ENCODE measurements at places on chromosomes 5 and 9. TPM values are rescaled to one million over a fixed set of nuclear protein-coding genes. Genes with fewer than 3 reads are reported as not detected.

- no peak overlapping the region for H3K27ac ChIP-seq
- no peak for DNase-seq
- H3K4me1 ChIP-seq: no peaks in the 10 kb centered on the region
- no peaks in the 10 kb centered on the region for H3K27me3 ChIP-seq
- H3K4me3 ChIP-seq: no peak overlapping the region
- no peaks in the 10 kb centered on the region for H3K36me3 ChIP-seq
Observed at GRCh38 chr9:19160085-19160484, 32.8 kb upstream of the PLIN2 start.

DNA sequence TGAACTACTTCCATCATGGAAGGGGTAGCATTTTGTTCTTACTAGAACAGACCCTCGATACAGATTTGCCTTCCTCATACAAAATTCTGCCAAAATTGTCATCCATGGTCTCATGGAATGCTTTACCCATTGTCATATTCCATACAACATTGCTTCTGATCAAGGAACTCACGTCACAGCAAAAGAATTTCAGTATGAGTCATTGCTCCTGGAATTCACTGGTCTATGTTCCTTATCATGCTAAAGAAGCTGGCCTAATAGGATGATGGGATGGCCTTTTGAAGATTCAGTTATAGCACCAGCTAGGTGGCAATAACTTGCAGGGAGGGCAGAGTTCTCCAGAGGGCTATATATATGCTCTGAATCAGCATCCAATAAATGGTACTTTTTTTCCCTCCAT is 18.2 kb upstream of the FNIP1 start:
- H3K4me3 ChIP-seq: no peak overlapping the region
- no peak for DNase-seq
- H3K36me3 ChIP-seq: no peaks in the 10 kb centered on the region
- no peaks in the 10 kb centered on the region for H3K27me3 ChIP-seq

- H3K4me1 ChIP-seq: peaks cover 3% of the 10 kb centered on the region
- peak; percentile 96 for DNase-seq
- peak within 1 kb of the TSS; percentile 98 for H3K27ac ChIP-seq
Observed at GRCh38 chr5:181260720-181261319, at the start of gene TRIM52. Gene TRIM52 (minus strand): TSS chr5:181261143. CDS start chr5:181260813, 330 bp downstream.

DNA sequence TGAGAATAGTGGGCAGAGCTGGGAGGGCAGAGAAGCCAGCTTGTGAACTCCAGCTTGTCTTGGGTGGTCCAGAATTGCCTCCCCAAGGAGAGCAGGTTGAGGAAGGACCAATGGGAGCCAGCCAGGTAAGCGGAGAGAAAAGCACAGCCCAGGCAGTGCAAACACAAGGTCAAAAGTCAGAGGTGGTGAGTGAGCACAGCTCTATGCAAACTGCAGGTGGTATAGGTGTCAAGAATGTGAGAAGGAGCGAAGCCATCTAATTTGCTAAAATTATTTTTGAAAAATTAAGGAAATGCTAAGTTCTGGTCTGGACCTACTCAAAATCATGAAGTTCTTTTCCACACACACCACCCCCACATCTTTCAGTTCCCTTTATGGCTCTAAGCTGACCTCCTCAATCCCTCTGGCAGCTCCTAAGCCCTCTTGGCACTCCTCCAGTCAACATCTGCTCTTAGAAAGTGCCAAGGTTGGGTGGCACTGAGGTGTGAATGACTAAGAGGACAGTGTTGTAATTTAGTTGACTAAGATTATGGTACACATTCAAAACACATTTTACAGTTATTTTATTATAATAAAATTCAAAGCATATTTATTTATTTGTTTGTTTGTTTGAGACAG is 6.6 kb upstream of the OTULINL start:
- no peaks in the 10 kb centered on the region for H3K36me3 ChIP-seq
- no peak for DNase-seq
- no peak overlapping the region for H3K27ac ChIP-seq
- no peak overlapping the region for H3K4me3 ChIP-seq
- H3K4me1 ChIP-seq: no peaks in the 10 kb centered on the region

DNA sequence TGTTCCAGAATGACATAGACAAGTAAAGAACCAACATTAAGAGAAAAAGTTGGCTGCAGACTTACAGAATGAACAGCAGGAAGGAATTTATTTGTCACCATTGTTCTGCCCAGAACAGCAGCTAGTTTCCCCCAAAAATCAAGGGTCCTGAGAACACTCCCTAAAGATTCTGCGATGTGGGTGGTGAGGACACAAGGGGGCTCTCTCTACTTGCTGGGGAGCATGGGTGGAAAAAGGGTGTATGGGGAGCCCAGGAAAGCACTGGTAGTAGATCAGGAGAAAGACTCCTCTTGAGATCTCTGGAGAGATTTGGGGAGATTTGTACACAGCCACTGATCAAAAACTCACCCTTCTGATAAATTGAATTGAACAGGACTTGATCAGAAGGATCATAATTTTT is 316.5 kb downstream of the KCTD16 start:
- H3K4me3 ChIP-seq: no peak overlapping the region
- H3K27me3 ChIP-seq: no peaks in the 10 kb centered on the region
- no peak for DNase-seq
- H3K36me3 ChIP-seq: no peaks in the 10 kb centered on the region
- no peaks in the 10 kb centered on the region for H3K4me1 ChIP-seq
- no peak overlapping the region for H3K27ac ChIP-seq

DNA sequence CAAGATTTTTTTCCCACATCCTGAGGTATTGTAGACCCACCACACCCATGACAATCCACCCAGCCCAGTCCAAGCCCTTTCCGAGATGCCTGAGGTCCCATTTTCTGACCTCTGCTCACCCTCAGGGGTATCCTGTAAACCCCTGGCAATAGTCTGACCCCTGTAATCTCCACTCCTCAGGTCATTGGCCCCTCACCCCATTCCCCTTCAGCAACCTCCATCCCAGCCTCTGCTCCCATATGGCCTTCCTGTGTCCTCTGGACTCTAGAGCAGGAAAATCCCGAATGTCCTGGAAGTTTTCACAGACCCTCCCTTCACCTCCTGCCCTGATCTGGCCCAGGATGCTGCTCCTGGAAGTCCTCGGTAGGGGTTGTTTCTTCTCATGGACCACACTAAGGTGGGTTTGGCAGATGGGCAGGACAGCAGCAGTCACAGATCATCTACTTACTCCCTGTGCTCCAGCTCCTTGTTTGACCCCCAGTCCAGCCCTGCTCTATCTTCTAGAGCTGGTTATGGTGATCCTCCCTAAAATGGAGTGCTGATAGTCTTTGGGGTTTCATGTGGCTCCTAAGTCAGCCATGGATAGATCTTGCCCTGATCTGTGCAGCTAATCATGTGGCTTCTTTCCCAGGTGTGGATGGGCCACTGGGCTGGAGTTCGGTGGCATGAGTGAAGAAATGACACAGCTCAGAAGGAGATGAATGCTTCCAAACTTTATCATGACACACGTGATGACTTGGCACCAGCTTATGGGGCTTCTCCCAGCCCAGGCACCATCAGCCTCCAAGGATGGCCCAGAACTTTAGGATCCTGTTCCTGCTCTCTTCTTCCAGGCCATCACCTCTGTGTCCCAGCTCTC is 12.0 kb upstream of the ACSL6 start:
- DNase-seq: no peak
- H3K27ac ChIP-seq: no peak overlapping the region
- no peaks in the 10 kb centered on the region for H3K27me3 ChIP-seq
- H3K4me3 ChIP-seq: no peak overlapping the region

The MUSK gene
- not detected for polyA plus RNA-seq

GRCh38 chr5:147403651-147404640 is 105.9 kb downstream of the DPYSL3 start:
- H3K27ac ChIP-seq: no peak overlapping the region
- H3K4me1 ChIP-seq: no peaks in the 10 kb centered on the region
- H3K4me3 ChIP-seq: no peak overlapping the region
- no peak for DNase-seq
- no peaks in the 10 kb centered on the region for H3K27me3 ChIP-seq

GRCh38 chr5:169911448-169912212 is 68.7 kb downstream of the INSYN2B start:
- no peak for DNase-seq
- no peaks in the 10 kb centered on the region for H3K27me3 ChIP-seq
- H3K27ac ChIP-seq: no peak overlapping the region
- H3K4me3 ChIP-seq: no peak overlapping the region

The PDLIM4 gene
- polyA plus RNA-seq: 31.6 TPM

GRCh38 chr5:83340511-83340918 is 131.0 kb upstream of the VCAN start:
- no peaks in the 10 kb centered on the region for H3K27me3 ChIP-seq
- no peaks in the 10 kb centered on the region for H3K36me3 ChIP-seq
- no peaks in the 10 kb centered on the region for H3K4me1 ChIP-seq
- H3K4me3 ChIP-seq: no peak overlapping the region

GRCh38 chr9:93450945-93451815 is at the start of gene FAM120A:
Gene FAM120A (plus strand): TSS chr9:93451685. CDS start chr9:93451916, 231 bp downstream.
- H3K27me3 ChIP-seq: no peaks in the 10 kb centered on the region
- peak within 1 kb of the TSS; percentile 89 for H3K27ac ChIP-seq
- H3K4me3 ChIP-seq: peak within 1 kb of the TSS; percentile 97
- H3K4me1 ChIP-seq: peaks cover 5% of the 10 kb centered on the region

The TTC23L gene
- polyA plus RNA-seq: 0.39 TPM

GRCh38 chr5:55925712-55926111 is 69.1 kb downstream of the IL6ST start:
- no peaks in the 10 kb centered on the region for H3K36me3 ChIP-seq
- H3K4me1 ChIP-seq: no peaks in the 10 kb centered on the region
- H3K27me3 ChIP-seq: no peaks in the 10 kb centered on the region
- no peak overlapping the region for H3K27ac ChIP-seq
- no peak for DNase-seq
- no peak overlapping the region for H3K4me3 ChIP-seq

DNA sequence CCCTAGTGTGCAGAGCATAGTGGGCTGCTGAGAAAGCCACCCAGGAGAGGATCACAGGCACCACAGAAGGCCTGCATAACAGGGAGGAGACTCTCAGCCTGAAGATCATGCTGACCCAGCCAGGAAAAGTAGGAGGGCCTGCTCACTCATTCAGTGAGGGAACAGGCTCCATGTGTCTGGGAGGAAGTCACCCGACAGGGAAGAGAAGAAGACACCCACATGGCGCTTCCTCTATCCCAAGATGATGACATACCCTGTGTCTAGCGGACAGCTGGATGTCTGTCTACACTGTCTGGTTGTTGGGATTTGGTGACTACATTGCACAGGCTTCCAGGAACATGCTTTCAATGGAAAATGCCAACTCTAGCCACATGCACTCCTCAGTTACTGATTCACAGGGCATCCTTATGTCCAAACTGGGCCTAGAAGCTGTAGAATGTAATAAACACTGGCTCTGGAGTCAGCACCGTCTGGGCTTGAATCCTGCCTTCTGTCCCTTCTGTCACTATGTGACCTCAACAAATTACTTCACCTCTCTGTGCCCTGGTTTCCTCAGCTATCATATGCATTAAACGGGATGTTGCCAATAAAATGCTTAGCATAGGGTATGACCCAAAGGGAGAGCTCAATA is 47.6 kb downstream of the KLHL3 start:
- peaks cover 1% of the 10 kb centered on the region for H3K4me1 ChIP-seq
- no peaks in the 10 kb centered on the region for H3K36me3 ChIP-seq
- no peak for DNase-seq
- H3K27ac ChIP-seq: no peak overlapping the region

DNA sequence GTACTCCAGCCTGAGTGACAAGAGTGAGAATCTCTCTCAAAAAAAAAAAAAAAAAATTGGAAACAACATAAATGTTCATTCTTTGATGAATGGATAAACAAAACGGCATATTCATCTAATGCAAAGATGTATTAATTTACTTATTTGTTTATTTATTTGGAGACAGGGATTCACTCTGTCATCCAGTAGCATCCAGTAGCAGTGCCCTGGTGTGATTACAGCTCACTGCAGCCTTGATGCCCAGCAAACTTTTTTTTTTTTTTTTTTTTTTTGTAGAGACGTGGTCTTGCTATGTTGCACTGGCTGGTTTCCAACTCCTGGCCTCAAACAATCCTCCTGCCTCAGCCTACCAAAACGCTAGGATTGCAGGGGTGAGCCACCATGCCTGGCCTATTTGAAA is 24.4 kb downstream of the OR2V2 start:
- H3K4me3 ChIP-seq: no peak overlapping the region
- H3K4me1 ChIP-seq: no peaks in the 10 kb centered on the region
- DNase-seq: no peak

DNA sequence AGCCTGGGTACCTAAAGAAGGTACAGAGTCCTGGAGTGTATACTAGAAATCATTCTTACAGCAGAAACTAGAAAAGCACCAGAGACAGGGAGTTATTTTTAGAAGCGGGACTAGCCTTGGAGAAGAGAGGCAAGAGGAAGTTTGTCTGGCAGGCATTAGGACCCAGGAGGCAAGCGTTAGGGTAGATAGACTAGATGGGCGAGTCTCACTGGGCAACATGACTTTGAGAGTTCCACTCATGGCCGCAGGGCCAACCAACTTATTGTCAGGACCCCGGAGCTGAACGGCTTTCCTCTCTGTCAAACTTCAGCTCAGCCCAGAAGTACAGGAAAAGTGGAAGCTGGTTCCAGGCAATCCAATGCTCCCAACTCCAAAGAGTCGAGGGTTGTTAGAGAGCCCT is 34.1 kb upstream of the NPR3 start:
- H3K27me3 ChIP-seq: no peaks in the 10 kb centered on the region
- H3K36me3 ChIP-seq: no peaks in the 10 kb centered on the region
- no peak overlapping the region for H3K4me3 ChIP-seq
- DNase-seq: no peak
- H3K27ac ChIP-seq: no peak overlapping the region

GRCh38 chr9:82903503-82903902 is 159.4 kb downstream of the RASEF start:
- no peaks in the 10 kb centered on the region for H3K4me1 ChIP-seq
- DNase-seq: no peak
- H3K36me3 ChIP-seq: no peaks in the 10 kb centered on the region
- no peak overlapping the region for H3K4me3 ChIP-seq
- H3K27ac ChIP-seq: no peak overlapping the region

The SV2C gene
- not detected for polyA plus RNA-seq

DNA sequence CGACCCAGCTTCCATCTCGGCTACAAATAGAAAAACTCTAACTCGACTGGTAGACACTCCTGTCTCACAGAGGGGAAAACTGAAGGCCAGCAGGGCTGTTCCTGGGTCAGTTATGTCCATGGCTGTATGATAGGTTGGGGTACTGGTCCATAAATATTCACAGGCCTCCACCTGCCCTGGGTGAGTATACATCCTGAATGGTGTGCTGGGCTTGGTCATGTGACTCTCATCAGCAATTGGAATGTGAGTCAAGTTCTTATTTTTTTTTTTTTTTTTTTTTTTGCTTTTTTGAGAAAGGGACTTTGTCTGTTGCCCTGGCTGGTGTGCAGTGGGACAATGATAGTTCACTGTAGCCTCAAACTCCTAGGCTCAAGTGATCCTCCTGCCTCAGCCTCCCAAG is 58.3 kb upstream of the NEK6 start:
- H3K4me1 ChIP-seq: no peaks in the 10 kb centered on the region
- H3K27me3 ChIP-seq: no peaks in the 10 kb centered on the region
- DNase-seq: no peak
- no peak overlapping the region for H3K4me3 ChIP-seq

DNA sequence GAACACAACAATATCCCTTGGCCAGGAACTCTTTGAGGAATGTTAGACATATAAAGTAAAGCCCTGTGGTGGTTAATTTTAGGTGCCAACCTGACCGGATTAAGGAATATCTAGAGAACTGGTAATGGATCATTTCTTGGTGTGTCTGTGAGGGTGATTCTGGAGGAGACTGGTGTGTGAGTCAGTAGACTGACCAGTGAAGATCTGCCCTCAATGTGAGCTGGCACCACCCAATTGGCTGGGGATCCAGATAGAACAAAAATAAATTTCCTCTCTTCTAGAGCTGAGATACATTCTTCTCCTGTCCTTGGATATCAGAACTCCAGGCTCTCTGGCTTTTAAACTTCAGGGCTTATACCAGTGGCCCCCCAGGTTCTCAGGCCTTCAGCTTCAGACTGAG is 56.2 kb upstream of the TNPO1 start:
- H3K27ac ChIP-seq: no peak overlapping the region
- no peaks in the 10 kb centered on the region for H3K27me3 ChIP-seq
- H3K36me3 ChIP-seq: no peaks in the 10 kb centered on the region
- no peak overlapping the region for H3K4me3 ChIP-seq

The ARID3C gene
- polyA plus RNA-seq: not detected
